NCI-H187 (cell line): ENCODE measurements at places on chromosomes 16 and 17.

- DNase-seq = no peak
Observed at GRCh38 chr16:48441863-48442279, 56.7 kb upstream of the SIAH1 start.

GRCh38 chr17:31538080-31538762, 146.7 kb downstream of the RAB11FIP4 start:
- DNase-seq = no peak

- peak; percentile 87 for DNase-seq
Observed at GRCh38 chr17:74453665-74454196, 12.7 kb upstream of the CD300A start.

DNA sequence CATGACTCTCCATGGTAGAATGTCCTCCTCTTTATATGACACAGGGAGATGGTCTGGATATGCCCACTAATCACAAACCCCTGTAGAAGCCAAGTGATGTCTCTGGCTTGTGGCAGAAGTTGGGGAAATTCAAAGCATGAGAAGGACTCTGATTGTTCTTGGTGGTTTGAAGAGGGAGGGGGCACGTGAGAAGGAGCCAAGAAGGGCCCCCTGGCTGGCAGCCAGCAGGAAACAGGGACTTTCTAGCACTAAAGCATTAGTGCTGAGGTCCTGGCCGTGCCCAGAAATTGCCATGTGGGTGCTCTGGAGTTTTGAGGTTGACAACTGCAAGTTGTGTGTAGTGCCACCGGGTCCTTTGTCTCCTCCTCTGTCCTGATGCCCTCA, 199.9 kb downstream of the LGALS9B start:
- DNase-seq = no peak

DNA sequence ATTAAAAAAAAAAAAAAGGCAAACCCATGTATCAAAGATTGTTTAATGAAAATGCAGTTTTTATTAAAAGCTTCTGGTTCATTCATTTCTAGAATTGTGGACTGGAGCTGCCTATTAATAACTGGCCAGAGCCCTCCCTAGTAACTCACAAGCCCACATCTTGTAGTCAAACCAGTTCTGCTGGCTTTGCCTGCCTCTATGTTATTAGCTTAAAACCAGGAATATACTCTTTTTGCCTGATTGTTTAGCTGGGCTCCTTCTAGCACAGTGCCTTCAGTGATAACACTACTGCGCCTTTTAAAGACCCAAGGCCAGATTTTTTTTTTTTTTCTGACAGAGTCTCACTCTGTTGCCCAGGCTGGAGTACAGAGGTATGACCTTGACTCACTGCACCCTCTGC, 26.0 kb downstream of the TAC4 start:
- DNase-seq = no peak

- no peak for DNase-seq
Observed at GRCh38 chr16:84999857-85000480, 11.4 kb downstream of the ZDHHC7 start.

DNA sequence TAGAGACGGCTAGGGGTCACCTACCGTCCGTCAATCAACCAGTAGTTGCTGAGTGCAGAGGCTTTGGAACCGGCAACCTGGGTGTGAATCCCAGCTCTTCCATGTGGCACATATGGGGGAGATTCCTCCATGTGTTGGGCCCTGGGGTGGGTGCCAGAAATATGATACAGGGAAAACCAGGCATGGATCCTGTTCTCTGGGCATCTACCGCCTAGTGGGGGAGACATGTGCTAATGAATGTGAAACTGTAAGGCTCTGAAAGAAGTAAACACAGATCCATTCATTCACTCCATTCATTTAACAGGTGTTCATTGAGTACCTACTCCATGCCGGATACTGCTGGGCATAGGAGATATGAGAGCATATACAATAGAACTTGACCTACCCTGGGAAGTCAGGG, 39.5 kb upstream of the SDK2 start:
- no peak for DNase-seq

DNA sequence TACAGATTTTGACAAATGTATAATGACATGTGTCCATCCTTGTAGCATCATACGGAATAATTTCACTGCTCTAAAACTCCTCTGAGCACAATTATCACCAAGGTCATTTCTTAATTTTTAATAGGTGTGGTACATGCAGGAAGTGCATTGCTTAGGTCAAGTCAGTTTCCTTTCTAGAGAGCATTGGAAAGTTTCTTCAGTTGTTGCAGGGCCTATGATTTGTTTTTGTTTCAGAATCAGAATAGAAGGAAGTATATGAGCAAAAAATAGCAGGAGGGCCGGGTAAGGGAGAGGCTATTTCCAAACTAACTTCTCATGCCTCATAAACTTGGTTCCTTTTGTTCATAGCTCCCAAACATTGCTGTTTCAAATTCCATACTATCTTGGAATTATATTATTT, 24.0 kb upstream of the SLFN5 start:
- DNase-seq = no peak

GRCh38 chr16:84832488-84833143, 12.8 kb downstream of the CRISPLD2 start:
- DNase-seq = no peak

DNA sequence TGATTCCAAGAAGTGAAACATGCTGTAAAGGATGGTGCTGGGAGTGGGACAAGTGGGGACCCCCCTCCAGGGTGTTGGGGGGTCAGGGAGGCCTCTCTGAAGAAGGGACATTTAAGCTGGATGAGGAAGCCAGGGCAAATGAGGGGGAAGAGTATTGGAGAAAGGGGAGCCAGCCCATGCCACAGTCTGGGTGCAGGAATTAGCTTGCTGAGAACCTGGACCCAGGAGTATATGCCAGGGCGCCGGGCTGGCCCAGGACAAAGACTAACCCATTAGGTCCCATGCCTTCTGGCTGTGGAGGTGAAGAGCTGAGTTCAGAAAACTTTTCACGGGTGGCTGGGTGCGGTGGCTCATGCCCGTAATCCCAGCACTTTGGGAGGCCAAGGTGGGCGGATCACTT, 45.6 kb upstream of the PIK3R6 start:
- DNase-seq = no peak

DNA sequence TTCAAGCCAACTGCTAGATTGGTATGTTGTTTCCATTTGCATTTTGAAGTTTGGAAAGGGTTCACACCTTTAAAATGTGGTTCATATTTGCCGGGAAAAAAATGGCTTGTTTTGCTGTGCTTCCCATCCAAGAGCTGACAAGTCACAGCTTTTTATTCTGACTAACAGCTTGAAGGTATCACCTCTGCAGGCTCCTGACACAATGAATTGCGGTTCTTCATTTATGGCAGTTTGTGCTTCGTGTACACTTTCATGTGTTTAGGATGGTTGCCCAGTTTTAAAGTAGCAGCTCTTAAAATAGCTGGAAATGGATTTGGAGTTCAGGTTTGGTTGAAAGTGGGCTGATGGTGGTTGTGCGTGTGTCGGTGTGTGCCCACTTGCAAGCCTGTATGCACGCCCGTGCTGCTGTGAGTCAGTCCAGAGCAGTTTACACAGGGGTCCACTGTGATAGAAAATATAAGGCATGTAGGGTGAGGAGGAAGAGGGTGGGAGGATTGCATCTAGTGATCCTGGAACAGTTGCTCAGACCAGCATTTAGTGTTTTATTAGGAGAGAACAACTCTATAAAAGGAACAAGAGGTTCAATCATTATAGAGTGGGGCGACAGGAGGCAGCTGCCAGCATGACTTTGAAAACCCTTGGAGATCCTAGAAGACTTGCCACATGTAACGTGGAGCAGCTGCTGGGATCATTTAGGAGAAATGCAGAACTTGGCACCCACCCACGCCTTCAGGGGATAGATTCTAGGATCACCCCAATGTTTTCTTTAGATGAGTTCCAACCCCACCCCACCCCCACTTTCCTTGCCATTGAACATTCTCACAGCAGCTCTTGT, 108.0 kb upstream of the TBX2 start:
- DNase-seq = no peak

GRCh38 chr16:27313422-27314160, at the start of gene IL4R:
TSS of gene IL4R (plus strand) at chr16:27313974. CDS start at chr16:27340204, 26,230 bp downstream.
- DNase-seq = no peak

DNA sequence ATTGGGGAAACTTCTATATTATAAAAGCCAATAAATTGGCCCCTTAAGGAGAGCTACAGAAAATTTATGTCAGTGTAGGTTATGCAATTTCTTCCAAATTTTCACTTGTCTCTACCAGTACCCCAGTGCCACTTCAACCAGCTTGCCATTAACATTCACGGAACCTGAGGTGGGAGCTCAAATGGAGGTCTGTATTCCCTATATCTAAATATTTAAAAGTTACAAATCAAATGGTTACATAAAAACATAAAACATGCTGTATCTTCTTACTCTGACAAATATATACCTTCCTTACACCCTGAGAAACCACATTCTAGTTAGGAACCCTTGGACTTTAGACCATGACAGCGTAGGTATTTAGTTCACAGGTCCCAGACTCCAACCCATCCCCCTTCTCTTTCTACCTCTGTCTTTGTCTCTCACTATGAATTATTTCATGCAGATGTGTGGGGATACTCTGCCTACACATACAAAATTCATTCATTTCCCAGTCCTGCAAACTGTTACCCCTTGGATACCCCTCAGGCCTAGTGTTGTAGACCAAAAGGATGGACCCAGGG, 127.8 kb upstream of the PMFBP1 start:
- DNase-seq = no peak

GRCh38 chr17:32588982-32589381, 102.2 kb downstream of the CDK5R1 start:
- DNase-seq = no peak
